ENCODE measurements at places on chromosomes 12 and 14.

- DNase-seq = no peak
Measured at GRCh38 chr12:68495336-68496070, 115.2 kb upstream of the RAP1B start.

- no peak for DNase-seq
Measured at GRCh38 chr14:69055999-69056788, 77.1 kb upstream of the ACTN1 start.

DNA sequence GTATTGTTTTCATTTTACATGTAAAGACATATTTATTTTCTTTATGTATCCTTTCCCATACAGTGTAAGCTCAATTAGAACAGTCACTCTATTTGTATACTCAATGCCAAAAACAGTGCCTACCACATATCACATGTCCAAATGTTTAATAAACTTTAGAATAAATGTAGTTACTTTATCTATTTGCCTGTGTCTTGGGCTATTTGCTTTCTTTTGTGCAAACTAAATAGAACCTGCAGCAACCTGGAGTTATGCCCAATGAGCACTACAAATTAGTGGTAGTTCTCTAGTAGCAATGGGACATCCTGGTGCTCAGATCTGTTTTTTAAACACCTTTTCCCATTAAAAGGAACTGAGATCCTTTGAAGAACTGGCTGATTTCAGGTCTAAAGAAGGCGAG, 186.7 kb downstream of the PPFIA2 start:
- no peak for DNase-seq

- DNase-seq = no peak
Measured at GRCh38 chr12:127559349-127560040, 707.5 kb upstream of the TMEM132C start.

GRCh38 chr12:19744705-19745218, 305.5 kb downstream of the AEBP2 start:
- DNase-seq = no peak

GRCh38 chr12:47808574-47809365, 10.9 kb downstream of the HDAC7 start:
- no peak for DNase-seq

GRCh38 chr14:106207316-106207715, 680.9 kb downstream of the TMEM121 start:
- no peak for DNase-seq

- no peak for DNase-seq
Measured at GRCh38 chr12:4628406-4628805, 20.4 kb downstream of the AKAP3 start.

- no peak for DNase-seq
Measured at GRCh38 chr12:66275040-66275439, 27.3 kb upstream of the HELB start.

DNA sequence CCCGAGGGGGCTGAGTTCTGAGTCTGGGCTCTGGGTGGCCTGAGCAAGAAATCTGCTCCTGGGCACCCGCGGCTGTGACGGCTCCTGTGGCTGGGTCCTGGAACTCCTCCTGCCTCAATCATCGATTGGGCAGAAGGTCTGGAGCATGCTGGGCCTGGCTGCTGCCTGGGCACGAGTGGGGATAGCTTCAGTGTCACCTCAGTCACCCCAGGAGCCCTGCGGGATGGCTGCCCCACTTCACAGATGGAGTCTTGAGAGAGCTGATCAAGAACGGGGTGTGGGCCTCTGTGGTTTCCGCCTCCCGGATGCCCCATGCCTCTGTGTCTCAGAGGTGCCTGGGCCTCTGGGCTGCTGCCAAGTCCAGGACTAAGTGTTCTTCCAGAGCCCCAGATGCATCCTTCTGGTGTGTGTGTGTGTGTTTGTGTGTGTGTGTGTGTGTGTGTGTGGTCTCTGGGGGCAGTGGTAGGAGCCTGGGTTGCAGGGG, 185.6 kb upstream of the C14orf180 start:
- DNase-seq = no peak

DNA sequence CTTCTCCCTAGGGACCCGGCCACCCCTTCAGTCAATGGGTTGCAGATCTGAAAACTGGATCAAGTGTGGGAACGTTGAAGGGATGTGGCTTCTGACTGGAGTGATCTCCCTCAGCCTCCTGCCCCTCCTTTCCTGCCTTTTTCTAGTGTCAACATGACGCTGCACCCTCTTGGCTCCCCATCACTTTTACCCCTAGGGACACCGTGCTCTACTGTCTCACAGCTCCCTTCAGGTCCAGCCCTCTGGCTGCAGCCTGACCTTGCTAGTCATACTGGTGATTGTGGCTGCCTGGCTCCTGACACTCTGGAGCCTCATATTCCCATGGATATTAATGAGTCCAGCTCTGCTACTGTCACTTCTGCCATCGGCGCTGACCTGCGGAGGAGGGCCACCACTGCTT, 51.5 kb upstream of the RASSF3 start:
- DNase-seq = no peak

GRCh38 chr14:100574642-100575031, 12.6 kb downstream of the BEGAIN start:
- DNase-seq = no peak

DNA sequence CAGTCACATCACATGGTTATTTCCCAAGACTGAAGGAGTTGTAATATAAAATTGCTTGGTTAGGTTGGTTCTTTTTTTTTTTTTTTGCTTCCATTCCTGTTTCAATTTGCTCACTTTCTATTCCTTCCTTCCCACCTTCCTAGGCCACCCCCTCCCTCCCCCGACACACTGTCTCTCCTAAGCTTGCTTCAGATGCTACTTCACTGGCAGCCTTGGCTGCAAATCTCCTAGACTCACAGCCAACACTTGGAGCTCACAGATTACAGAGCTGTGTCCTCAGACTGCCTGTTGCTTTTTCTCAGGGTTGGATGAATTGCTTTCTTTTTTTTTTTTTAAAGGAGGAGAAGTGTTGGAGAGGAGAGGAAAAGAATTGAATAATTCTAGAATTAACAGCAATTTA, 77.3 kb upstream of the GRIN2B start:
- DNase-seq = no peak

DNA sequence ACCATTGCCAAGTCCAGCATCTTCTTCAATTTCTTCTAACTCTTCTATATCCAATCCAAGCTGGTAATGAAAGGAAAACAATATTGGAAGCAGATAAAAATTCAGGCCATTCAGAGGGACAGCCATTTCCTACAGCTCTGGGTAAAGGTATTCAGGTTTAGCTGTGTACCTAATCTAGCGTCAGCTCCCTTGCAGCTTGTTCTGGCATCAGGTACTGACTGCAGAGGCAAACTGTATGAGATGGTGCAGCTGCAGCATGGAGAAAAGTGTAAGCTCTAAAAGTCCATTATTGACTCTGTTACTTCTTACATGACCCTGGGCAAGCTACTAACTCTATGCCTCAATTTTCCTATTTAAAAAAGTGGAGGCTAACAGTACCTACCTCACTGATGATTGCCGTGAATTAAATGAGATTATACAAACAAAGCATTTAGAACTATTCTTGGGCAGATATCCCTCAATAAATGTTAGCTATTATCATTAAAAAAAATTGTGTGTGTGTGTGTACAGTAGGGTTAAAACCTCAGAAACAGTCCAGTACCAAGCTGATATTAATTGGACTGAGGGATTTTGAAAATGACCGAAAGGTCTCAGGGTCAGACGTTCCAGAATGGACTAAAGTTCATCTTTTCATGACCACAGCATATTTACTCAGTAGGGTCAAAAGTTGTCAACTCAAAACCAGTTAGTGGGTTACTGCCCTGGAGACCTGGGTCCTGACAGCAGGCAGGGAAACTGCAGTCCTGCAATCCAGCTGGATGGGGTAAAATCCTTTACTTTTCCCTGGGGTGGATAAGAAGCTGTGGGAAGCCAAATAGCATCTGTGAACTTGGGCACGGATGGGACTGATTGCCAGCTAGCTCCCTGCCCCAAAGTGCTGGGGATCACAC, 8.9 kb downstream of the PYGL start:
- no peak for DNase-seq

DNA sequence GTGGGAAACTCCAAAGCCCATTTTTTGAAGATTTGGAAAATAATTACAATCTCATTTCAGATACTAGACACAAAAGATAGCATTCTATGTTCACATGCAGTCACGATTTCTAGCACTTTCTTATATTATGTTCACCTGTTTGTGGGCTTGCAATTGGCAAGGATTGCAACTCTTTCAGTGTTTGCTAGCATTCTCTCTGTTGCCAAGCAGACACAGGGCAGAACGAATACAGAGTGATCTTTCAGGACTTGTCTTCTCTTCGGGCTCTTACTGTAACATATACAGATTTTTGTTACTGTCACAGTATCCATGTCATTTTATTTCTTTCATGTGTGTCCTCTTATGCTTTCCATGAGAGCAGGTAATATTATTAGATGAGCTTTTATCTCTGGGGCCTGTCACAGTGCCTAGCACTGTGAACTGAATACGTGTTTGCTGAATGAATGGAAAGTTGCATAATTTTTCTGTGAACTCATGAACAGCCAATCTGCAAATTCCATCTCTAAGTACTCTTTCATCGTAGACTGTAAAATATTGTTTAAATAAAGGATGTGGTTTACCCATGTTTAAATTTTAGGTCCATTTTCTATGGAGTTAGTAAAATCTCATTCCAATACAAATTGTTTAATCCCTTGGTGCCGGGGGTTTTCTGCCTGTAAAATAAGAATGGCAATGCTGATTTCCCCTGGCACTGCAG, 105.1 kb downstream of the BMP4 start:
- DNase-seq = no peak

- no peak for DNase-seq
Measured at GRCh38 chr12:112904571-112904970, 2.2 kb upstream of the OAS1 start.

DNA sequence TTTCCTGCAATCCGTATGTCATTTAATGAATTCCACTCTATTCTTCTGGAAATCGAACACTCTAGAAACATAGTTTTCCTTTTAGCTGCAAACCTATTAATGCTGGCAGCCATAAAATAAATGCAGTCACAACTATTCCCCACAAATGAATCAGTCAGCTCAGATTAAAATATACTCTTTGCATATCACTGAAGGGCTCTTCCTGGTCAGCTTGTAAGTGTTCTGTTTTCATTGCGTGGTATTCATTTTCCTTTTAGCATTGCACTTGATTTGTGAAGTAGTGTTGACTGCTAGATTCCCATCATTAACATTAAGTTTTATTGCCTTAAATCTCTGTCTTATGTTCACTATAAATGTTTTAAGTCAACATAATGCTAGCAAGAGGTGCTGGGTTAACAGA, 685.9 kb downstream of the DIO2 start:
- DNase-seq = no peak

DNA sequence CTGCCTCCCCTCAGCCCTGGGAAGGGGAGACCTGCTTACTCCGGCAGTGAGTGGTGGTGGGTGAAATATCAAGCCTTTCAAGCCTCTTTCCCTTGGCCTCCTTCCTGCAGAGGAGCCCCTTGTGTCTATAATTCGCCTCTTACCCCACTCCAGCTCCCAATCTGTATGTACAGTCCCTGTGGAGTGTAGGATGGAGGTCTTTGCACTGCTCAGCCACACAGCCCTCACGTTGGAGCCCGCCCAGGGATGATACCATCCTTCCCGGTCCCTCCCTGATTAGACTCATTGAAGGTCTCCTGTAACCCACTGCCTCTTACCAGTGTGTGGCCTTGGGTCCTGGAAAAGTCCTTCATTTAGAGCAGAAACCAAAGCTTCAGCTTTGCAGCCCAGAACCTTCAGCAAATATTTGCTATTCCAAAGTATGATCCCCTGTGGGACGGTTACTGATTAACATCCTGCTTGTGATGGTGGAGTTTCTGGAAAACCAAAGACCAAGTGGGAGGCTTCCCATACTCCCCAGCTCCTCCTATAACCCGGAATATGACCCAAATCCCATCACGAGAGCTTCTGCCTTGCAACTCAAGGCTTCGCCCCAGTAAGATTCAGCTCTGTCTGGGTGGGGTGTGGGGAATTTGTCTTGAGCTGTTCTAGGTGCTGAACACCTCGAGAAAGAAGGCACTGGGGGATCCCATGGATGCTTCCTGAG, at the start of gene SERPINA10:
SERPINA10 (minus strand) TSS at position 397 of the 706 bp plus-strand sequence. CDS start 2,675 bp downstream, outside the sequence.
- no peak for DNase-seq

GRCh38 chr12:96872961-96873360, 34.1 kb upstream of the NEDD1 start:
- no peak for DNase-seq

- no peak for DNase-seq
Measured at GRCh38 chr12:108814462-108815211, 42.7 kb downstream of the SSH1 start.

DNA sequence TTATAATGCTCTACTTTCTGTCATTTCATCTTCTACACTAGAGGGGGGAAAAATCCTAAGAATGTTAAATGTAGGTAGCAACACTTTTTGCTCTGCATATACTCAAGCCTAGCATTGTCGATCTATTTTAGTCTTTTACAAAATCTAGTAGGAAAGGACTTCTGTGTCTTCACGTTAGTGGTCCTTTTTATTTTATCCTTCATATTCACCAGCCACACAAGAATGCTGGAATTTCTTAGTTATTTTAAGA, 253.0 kb upstream of the FLRT2 start:
- no peak for DNase-seq

DNA sequence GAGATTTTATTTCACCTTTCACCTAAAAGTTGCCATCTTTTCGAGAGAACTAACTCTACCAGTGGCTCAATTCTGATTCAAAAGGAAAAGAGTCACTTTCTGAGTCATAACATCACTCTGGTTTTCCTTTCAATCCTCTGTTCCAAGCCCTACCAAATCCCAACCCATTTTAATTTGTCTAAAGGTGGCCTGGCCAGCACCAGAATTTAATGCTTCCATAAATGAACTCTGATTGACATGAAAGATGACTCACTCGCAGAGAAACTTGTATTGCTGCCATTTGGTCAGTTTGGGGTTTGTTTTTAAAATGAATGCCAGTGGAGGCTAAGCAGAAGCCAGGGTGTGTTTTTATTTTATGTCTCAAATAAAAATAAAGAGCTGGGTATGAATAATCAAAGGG, 117.4 kb upstream of the SOX5 start:
- DNase-seq = no peak

DNA sequence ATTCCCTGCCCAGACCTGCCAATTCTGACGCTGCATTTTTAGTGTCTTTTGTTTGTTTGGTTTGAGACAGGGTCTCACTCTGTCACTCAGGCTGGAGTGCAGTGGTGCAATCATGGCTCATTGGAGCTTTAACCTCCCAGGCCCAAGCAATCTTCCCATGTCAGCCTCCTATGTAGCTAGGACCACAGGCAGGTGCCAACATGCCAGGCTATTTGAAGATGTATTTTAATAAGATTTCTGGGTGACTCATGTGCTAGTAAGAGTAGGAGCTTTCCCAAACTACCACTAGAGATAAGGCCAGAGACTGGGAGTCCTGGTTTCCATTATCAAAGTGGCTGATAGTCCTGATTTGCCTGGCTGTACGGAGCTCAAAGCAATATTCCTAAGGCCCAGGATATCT, 693.3 kb downstream of the MED13L start:
- no peak for DNase-seq

- DNase-seq = no peak
Measured at GRCh38 chr14:96309133-96309895, 53.3 kb downstream of the BDKRB1 start.
